ENCODE measurements at places on chromosomes 2 and 18.

DNA sequence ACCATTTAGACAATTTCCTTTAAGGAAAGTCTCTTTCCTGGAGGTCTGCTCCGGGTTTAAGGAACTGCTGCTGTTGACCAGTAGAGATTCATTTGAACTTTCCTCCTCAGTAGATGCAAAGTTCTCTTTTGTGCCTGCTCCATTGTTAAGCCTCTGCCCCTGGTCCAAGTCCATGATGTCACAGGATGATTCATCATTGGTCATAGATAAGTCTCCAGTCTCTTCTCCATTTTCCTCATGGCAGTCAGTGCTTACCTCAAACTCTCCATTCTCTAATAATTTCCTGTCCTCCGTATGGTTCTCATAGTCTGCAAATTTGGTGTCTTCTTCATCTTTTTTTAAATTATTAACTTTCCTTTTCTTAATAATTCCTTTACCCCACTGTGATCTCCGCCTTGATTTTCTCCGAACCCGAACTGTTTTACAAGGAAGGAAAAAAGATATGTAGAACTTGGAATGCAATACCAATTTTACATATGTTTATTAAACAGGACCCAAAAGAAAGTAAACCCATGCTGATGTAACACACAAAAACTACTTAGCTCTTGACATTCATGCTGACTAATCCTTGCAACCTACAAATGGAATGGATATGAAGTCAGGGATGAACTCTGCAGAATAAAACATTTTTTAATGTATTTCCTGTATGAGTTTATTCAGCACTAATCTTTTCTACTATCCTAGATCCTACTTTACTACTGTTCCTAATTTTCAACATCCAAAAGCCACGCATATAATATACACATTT is 169.1 kb downstream of the ATAD2B start:
- no peaks in the 10 kb centered on the region for H3K27me3 ChIP-seq
- H3K4me1 ChIP-seq: no peaks in the 10 kb centered on the region
- no peak overlapping the region for H3K27ac ChIP-seq
- H3K4me3 ChIP-seq: no peak overlapping the region
- no peaks in the 10 kb centered on the region for H3K36me3 ChIP-seq

DNA sequence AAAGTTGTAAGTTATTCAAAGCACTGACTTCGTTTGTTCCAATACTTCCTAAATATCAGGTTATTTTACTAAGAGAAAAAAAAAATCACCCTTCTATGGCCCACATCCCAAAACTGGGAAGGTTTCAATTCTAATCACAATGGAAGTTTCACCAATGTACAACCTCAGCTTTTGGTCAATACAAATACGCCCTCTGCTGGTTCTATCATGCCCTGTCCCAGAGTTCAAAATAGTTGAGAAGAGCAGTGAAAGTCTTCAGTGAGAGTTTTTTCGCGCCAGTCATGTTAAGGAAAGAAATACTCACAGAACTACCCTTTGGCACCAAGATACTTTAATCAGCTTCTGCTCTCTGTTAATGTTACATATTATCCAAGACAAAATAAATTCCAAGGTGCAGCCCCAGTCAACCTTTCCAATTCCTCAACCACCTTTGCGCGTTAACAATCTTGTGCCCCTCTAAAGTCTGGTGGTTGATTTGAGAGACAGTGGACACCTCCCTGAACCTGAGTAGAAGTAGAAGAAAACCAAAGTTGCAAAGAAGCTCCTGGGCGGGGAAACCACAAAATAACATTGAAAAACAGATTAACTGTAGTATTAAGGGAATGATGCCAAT is 59.9 kb downstream of the SUMO1 start:
- no peaks in the 10 kb centered on the region for H3K36me3 ChIP-seq
- no peak overlapping the region for H3K4me3 ChIP-seq
- peak; percentile 93 for DNase-seq
- no peaks in the 10 kb centered on the region for H3K27me3 ChIP-seq
- no peaks in the 10 kb centered on the region for H3K4me1 ChIP-seq

DNA sequence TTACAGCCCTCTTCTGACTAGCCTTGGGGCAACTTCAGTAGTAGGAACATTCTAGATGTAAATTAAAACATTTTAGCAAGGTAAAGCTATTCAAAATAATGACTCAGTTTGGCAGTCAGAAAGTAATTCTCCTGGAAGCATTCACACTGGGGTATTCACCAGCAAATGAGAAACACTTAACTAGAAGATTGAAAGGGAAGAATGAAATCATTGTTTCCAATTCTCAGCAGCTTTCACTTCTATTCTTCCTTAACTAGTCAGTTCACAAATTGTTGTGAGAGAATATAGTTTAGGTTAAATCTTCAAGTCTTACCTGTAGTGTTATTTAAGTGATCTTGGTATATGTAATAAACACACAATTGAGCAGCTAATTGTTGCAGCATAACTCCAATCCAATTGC is 1135.6 kb upstream of the FAM98A start:
- no peaks in the 10 kb centered on the region for H3K4me1 ChIP-seq
- H3K4me3 ChIP-seq: no peak overlapping the region
- no peaks in the 10 kb centered on the region for H3K36me3 ChIP-seq
- no peak overlapping the region for H3K27ac ChIP-seq

- H3K4me1 ChIP-seq: no peaks in the 10 kb centered on the region
- no peak overlapping the region for H3K4me3 ChIP-seq
- DNase-seq: no peak
- no peak overlapping the region for H3K27ac ChIP-seq
- H3K36me3 ChIP-seq: no peaks in the 10 kb centered on the region
These were observed 775.3 kb downstream of the CPS1 start for GRCh38 chr2:211331736-211332135.

All from tibial nerve (tissue), 4 donors.